SJSA1 (cell line): ENCODE measurements at places on chromosomes 2 and 18.

DNA sequence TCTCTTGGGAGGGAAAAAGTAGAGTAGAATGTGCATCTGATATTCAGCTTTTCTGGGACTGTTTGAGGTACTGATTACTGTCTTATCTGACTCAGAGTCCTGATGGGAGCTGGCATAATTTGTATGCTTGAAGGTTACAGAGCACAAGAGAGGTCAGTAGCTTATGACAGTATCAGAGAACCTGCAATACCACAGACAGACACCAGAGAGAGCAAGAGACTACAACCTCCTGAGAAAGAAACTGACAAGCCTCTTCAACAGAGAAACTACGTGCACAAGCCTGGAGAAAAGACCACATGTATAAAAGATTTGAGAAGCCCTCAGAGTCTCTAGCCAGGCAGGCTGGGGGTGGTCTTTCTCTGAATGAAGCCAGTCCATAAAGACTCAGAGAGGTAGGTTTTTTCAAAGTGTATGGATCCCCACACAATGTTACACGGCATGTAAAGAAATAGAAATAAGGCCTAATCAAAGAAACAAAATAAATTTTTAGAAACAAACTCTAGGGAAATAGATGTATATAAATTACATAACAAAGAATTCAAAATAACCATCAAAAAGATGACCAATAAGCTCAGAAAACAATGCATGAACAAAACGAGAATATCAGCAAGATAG is 568.3 kb downstream of the LRRTM4 start:
- DNase-seq = no peak

- no peak for DNase-seq
Measured at GRCh38 chr18:58861353-58861752, 3.3 kb upstream of the ZNF532 start.

- DNase-seq = no peak
Measured at GRCh38 chr2:215556979-215557378, 121.1 kb upstream of the FN1 start.

GRCh38 chr2:24026233-24026632 is 16.3 kb downstream of the MFSD2B start:
- DNase-seq = peak; percentile 7

DNA sequence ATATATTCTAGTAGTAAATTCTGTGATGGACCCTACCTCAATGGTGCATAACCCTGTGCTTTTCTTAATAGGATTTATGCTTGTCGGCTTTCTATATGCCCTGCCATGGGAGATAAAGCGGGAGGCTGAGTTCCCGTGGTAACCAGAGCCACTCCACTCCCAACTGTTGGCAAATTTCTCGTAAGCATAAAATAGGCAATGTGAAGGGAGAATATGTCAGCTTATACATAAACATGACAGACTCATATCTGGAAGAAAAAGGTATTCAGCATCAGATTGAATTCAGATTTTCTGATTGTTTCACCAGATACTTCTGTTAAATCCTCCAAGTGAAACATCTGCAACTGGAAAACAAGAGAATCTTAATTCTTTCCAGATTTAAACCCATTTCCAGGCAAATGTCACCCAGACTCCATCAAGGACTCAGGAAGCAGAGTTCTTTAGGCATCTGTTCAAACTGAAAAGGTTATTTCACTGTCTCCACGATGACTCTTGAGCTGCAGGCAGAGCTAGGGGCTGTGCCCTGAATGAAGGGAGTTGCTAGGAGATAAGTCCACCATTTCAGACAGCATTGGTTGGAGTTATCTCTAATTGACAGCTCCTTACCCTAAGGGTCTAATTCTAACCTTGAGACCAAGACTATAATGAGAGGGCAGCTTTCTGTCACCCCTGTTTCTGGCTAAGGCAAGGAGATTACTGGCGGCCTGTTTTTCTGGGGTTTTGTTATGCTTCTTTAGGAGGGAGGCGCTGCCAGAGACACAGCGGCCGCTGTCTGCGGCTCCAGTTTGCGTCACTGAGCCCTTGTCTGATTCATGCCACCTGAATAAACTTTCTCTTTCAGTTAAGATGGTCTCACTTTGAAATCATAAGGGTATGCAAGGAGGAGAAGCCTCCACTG is 381.3 kb downstream of the SOX11 start:
- DNase-seq = no peak
